ENCODE measurements at places on chromosomes 3 and 15.

- DNase-seq, result no peak
Measured at GRCh38 chr3:169658311-169658931, 5.1 kb downstream of the MECOM start.

DNA sequence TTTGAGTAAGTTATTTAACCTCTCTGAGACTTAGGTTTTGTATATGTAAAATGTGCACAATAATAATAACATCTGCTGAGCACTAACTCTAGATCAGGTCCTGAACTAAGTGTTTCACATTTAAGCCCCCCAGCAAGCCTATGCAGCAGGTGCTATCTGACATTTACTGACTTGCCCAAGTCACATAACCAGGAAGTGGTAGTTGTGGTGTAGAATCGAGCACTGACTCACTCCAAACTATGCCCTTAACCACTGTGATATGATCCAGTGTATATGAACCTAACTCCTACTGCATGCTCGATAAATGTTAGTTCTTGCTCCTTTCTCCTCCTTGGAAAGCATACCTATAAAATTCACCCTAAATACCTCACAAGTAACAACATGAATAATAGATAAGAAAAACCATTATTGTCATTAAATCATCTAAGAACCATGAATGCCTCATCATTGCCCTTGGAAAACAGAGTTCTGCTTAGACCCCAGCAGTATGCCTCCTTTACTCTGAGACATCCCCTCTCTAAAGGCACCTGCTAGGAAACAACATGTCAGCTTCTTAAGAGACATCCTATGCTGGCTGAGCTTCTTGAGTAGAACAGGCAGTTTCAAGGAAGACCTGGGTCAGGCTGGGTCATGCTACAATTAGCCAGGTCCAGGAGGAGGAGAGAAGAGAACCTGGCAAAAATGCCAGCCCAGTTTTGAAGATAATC lies 3.0 kb upstream of the SHC4 start:
- peak; percentile 71 for DNase-seq

GRCh38 chr15:48112242-48112641 lies 8.5 kb upstream of the SLC24A5 start:
- no peak for DNase-seq

GRCh38 chr15:85031944-85032558 lies 50.4 kb downstream of the PDE8A start:
- DNase-seq, result no peak

DNA sequence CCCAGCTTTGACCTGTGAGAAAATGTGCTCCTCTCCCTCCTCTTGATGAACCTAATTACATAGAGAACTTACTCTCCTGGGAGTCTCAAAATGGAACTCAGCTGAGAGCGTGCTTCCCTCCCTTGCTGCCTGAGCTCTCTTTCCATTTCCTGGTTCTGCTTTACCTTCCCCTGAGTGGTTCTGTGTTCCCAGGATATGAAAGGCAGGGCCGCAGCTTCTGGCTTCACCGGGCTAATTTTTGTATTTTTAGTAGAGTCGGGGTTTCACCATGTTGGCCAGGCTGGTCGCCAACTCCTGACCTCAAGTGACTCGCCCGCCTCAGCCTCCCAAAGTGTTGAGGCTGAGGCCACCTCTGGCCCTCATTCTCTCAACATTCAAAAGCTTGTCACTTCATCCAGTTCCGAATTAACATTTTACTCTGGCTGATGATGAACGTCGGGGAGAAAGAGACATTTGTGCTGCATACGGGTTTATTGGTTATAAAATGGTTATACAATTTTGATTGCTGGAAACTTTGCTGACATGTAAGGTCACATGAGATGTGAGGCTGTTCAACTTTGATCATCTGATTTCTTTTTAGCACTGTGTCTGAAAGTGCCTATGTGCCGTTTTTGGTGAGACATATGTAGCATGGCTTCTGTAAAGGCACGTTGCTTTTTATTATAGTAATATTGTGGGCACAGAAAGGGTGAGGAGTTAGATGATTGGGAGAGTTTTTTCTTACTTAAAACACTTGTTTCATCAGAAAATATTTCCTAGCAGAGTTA lies 6.6 kb downstream of the PLS1 start:
- DNase-seq, result no peak

DNA sequence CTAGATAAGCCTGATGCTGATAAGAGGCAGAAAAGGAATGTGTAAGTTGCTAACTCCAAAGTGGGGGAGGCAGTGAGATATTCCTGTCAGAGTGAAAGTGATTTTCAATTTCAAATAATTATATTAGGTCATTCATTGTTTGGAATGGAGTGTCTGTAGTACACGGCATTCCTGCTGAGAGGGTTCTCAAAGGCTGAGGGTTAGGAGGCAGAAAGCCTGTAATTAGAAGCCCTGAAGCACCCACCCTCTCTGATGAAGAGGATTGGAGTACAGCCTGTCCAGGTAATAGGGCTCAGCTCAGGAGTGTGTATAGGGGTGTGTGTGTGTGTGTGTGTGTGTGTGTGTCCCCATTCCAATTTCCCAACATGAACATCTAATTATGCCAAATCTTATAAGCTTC lies 486.8 kb downstream of the MAGI1 start:
- no peak for DNase-seq

DNA sequence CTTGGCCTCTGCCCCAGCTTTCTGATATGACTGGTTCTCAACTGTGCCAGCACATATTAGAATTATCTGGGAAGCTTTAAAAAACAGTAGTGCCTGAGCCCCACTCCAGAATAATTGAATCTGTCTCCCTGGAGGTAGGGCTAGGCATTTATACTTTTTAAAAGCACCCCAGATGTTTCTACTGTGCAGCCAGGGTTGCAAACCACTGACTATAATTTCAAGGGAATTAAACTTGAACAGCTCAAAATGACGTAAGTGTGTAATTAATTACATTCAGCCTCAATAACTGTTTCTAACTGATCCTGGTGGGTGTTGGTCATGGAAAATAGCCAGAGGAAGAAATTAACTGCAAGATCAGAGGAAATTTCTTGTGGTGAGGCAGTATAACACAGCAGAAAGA lies 4.4 kb upstream of the IRAK2 start:
- DNase-seq, result no peak

DNA sequence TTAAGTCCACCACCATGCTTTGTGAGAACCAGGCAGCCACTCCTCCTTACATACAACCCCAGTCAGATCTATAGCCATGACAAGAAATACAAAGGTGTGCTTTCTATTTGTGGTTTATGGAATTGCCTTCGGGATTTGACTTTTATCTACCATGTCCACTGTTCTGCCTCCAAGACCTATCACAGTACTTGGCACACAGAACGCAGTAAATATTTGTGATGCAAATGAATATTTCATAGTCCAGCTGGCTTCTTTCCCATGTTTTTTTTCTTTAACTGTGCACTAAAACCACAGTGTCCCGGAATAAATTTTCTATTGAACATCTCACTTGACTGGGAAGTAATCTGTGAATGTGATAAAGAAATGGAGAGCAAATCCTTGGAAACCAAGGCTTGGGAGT lies 314.7 kb downstream of the RORA start:
- DNase-seq, result no peak

DNA sequence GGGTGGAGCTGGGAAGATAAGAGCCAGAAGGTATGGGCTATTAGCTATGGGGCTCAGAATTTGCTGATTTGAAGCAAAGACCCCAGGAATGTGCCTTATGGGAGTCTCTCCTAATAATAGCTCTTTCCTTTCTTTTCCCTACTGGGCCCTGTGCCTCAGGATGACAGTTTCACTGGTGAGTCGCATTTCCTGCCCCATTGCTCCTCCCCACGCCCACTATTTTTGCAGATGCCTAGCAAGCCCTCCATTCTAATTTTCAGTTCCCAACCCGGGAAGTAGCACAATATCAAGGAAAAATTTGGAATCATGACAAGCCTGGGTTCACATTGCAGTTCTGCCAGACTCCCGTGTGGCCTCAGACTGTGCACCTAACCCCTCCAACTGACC lies 583 bp downstream of the IL17RE start:
- no peak for DNase-seq

DNA sequence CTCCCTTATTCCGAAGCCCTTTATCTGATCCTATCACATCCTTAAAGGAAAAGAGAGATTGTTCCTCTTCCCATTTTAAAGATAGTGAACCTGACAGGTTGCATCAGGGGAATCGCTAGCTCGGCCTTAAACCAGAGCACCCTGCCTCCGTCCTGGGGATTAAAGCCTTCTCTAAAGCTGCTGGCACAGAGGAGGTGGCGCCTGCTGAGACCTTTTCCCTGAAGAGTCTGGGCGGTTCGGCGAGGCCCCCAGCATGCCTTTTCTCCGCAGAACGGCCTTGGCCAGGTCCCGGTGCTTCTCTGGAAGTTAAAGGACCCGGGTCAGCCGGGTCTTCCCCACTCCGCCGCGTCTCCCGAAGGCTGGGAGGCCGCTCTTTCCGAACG lies 593 bp downstream of the FAM219B start:
- peak; percentile 18 for DNase-seq

DNA sequence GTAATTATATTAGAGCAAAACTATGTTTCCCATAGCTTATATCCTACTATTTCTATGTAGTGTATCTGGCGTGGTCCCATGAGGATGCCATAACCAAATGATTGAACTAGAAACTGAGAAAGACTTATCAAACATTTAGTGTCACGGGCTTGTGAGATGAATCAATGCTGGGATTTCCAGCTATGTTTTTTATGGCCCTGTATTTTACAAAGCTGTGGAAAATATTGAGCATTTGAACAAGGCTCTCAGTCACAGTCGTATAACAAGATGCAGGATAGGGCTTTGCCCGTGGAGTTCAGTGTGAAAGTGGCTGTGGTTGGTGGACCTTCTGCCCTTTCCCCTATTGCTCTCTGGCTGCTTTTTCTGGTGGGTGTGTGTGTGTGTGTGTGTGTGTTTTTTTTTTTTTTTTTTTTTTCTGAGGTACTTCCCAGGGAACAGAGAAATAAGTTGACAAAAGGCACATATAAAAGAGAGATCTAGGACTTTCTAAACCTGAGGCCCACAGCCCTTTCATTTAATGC lies 60.7 kb downstream of the CACNA1D start:
- DNase-seq, result no peak

DNA sequence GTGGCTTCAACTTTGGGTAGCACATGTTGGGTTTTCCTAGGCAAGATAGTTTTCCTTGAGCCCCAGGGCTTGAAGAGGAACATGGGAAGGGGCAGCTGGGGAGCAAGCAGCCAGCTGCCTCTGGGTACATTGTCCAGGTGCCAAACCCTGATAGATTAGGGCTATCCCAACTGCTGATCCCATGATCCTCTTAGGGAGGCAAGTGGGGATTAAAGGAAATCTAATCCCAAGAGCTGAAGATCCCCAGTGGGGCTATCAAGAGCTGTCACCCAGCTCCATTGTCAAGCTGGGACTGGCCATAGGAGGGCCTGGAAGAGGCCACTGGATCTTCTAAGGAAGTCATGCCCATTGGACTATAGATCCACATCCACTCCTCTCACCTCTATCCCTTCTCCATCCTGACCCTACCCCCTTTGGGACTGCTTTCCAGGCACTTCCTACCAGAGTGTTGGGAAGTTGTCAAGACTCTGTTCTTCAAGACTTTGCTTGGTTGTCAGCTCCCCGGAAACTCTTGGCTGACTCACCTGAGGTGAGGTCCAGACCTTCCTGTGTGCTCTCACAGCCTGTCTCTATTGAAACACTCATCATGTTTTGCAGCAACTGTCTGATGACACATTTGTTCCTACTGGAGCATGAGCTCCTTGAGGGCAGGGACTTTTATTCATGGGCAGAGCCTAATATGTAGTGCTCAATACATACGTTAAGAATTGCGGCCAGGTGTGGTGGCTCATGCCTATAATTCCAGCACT lies 5.9 kb downstream of the CAMK2N2 start:
- no peak for DNase-seq

- DNase-seq, result no peak
Measured at GRCh38 chr3:134302674-134303073, 52.0 kb upstream of the RYK start.
